AG04450 (cell line): ENCODE measurements at places on chromosomes 12 and 14. TPM values are rescaled to one million over a fixed set of nuclear protein-coding genes. Genes with fewer than 3 reads are reported as not detected.

Gene ATL1
- 8.2 and 11.5 TPM in 2 replicates for polyA plus RNA-seq

Gene EXD2
- polyA plus RNA-seq, result 15.3 and 16.7 TPM in 2 replicates

Gene SCN8A
- polyA plus RNA-seq, result 9.6 and 12.5 TPM in 2 replicates

Gene LRTM2
- polyA plus RNA-seq, result not detected in 2 replicates

Gene TMTC2
- polyA plus RNA-seq, result 1.6 and 1.8 TPM in 2 replicates

Gene LUM
- polyA plus RNA-seq, result 236 and 307 TPM in 2 replicates

Gene CD69
- polyA plus RNA-seq, result not detected in 2 replicates

Gene GALNT8
- polyA plus RNA-seq, result not detected in 2 replicates
